ENCODE measurements at places on chromosomes 1 and 21.

GRCh38 chr1:235022981-235023710 is 105.5 kb downstream of the TOMM20 start:
- DNase-seq, result no peak

- DNase-seq, result no peak
These were observed 138.3 kb upstream of the ZBTB40 start for GRCh38 chr1:22313321-22313720.

DNA sequence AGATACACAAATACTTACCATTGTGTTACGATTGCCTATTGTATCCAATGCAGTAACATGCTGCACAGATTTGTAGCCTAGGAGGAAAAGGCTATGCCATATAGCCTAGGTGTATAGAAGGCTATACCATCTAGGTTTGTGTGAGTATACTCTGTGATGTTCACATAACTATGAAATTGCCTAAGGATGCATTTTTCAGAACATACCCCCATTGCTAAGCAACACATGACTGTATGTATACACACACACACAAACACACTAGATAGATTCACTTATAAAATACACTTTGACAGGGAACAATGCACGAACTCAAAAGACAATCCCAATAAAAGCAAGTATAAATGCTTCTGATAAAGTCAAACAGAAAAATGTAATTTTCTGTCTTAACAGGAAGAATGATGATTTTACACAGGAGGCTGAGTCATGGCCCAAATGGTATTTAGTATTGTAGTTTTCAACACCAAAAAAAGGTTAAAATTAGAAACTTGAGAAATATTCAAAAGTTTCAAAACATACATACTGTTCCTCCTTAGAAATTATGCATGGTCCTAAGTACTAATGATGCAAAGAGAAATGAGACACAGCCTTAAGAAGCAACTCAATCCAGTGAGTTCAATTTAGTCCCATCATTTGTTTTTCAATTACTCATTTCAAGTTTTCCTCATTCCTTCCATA is 12.2 kb downstream of the FH start:
- DNase-seq, result no peak

DNA sequence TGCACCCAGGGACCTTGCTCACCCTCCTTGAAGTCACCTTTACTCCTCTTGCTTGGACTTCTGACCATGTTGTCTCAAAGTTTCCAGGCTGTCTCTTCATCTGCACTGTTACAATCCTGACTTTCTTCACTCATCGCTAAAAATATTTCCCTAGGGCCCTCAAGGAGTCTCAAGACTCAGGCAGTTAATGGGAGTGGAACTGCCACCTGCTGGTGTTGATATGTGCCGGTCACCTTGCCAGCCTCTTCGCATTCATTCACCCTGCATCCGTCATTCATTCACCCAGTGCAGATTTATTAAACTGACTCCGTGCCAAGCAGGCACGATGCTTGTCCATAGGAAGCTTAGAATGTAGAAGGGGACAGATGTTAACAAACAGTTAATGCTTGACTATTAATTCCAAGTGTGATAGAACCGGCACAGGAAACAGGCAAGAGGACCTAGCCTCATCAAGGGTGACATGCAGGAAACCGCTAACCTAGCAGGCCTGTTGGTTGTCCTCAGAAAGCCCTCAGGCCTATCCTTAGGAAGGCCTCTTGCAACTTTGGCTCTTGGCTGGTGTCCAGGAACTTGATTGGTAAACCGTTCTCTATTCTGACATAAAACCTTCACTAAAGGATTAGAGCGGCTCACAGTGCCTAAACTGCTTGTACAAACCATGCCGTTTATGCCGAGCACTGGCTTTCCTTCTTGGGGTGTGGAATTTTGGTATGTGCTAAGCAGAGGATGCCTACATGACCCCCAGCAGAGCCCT is 342.2 kb downstream of the CAMTA1 start:
- no peak for DNase-seq

GRCh38 chr1:187046293-187046692 is 217.5 kb downstream of the PLA2G4A start:
- no peak for DNase-seq

DNA sequence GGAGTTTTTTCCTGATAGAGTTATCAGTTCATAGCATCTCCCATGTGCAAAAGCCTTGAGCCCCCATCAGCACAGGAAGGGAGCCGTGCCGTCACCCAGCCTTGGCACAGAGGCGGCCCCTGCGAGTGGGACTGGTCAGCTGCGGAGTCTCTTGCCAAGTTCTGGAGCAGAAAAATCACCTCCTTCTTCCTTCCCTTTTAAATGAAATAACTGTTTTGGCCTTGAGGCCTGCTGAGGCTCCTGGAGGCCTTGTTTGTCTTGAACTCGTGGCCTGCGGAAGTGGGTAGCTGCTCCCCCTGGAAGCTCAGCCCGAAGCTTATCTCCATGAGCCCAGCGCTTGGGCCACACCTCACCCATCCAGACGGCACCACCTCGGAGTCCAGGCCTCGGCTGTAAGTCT is 145.7 kb upstream of the TMEM51 start:
- no peak for DNase-seq

GRCh38 chr1:71668065-71668464 is 587.2 kb upstream of the ZRANB2 start:
- DNase-seq, result no peak

DNA sequence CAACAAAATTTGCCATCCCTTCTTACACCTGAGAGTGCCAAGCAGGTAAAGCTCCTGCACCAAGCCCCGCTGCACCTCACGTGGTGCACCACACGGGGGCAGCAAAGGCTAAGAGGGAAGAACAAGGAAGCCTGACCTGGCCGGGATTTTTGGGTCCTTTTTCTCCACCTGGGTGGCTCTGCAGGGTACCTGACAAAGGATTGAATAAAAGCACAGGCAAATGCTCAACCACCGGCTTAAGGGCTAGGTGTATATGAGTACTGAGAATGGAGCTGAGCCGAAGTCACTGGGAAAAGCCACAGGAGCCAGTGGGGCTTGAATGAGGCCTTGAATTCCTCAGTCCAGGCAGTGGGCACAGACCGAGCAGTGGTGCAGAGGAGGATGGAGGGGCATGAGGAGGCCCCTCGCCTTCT is 36.4 kb downstream of the ZNF697 start:
- no peak for DNase-seq

GRCh38 chr1:72724951-72725861 is 442.9 kb upstream of the NEGR1 start:
- no peak for DNase-seq

DNA sequence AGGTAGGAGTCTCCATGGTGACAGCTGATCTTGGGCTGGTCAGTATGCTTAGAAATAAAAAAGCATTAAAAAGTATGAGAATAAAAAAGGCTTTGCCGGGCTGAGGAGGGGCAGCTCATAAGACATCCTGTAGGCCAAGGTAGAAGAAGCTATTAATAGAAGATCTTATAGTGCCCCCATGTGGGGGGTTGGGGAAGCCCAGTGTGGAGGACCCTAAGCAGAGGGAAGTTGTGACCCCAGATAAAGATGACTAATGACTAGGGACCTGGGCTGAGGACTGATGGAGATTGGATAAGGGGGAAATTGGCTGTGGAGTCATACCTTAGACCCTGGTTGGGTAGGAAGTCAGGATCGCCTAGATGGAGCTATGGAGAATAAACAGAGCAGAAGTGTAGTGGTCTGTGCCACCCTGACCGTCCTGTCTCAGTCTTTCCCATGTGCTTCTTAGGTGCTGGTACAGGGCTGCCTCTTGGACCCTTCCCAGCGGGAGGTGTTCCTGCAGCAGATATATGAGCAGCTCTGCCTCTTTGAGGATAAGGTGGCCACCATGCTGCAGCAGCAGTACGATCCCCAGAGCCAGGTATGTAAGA is 25.0 kb downstream of the SZT2 start:
- peak; percentile 22 for DNase-seq

DNA sequence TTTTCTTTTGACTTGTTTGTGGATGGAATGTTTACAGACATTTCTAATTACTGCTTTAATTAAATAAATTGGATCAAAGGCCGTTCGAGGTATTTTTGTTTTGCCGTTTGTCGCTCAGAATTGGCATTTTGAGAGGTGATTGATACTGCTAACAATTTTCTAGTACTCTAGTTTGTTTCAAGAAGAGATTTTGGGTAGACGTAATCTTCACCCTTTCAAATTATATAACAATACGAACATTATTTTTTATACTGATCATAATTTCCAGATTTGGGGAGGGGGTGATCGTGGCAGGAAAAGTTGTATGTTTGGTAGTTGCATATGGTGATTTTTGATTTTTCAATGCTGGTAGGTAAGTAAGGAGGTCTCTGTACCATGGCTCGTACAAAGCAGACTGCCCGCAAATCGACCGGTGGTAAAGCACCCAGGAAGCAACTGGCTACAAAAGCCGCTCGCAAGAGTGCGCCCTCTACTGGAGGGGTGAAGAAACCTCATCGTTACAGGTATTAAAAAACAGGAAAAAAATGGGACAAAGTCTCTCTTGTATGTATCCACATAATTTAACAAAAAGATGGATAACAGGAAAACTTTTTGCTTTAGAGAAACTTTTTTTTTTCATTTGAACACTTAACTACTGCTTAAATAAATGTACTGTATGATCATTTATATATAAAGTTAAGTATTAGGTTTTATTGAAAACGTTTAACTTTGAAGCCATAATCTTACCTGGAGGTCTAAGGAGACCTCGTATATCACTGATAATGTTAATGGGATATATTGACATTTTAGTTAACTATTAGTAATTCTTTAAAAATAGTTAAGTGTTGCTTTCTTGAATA is 1.7 kb downstream of the H3-3A start:
- DNase-seq, result peak; percentile 44

GRCh38 chr1:14689996-14690615 is 91.6 kb downstream of the KAZN start:
- no peak for DNase-seq

DNA sequence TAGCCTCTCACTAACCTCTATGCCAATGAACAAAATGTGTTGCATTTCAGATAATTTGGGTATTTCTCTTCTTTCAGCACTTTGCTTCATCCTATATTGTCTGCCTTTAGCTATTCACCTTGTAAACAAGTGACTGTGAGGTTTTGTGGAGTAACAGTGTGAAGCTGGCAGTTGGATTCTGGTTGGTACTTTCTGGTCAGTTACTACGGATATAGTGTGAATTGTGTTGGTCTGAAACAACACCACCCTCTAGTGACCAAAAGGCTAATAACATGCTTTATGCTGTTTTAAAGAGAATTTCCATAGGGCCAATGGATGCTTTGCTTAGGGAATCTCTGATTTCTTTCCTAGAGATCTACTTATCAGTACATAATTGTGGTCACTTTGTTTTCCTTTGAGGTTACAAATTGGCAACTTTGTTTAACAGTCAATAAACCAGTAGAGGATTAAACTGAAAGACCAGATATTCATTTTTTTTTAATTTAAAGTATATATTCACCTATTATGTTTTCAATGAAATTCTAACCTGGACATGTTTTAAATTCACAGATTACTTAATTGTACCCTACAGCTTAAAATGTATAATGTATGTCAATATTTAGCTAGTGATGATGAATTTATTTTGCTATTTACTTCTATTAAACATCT is 2.5 kb upstream of the PTGER3 start:
- DNase-seq, result peak; percentile 44

GRCh38 chr1:180234369-180235076 is 4.5 kb downstream of the LHX4 start:
- DNase-seq, result no peak

DNA sequence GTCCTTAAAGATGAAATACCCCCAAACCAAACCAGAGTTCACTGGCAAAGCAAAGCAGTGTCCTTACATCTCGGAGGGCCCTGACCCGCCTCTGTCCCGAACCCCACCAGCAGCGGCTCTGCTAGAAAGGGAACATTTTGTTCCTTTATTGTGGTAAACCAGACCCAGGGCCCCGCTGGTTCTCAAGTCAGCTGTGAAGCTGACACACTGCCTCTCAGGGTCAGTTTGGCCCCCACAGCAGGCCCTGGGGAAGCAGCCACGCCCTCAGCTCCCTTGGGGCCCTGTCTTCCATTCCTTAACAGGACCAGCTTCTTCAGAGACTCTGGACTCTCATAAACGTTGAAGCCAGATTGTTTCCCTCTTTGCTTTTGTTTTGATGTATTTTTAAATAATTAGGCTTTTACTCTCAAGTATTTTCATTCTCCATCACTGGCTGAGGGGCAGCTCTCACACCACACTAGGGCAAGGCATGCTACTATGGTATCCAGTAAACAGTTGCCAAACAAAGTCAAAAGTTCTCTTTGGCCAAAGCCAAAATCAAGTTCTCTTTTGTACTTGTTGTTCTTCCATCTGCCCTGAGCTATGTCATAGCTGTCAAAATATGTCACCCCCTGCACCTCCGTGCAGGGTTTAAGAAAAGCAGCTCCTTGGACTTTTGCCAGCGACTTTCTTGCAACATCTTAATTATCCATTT is 61.1 kb upstream of the ANGPTL1 start:
- DNase-seq, result peak; percentile 72

- DNase-seq, result peak; percentile 42
These were observed 560 bp downstream of the PLEKHM2 start for GRCh38 chr1:15684468-15685291.

DNA sequence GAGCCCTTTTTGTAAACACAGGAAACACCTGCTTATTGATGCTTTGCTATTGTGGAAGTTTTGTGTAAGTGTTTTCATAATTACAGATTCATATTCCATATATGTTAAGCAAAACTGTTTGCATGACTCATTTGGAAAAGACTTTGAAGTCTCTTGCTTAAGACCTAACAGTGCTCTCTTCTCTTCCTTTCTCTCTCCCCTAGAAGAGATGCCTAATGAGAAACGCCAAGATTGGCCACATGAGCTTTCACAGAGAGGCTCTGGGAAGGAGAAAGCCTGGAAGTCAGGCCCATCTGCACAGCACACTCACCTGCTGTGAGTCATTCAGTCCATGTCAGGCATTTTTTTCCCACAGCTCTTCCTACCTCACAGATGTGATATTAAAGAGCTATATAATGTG is 101.6 kb upstream of the PALMD start:
- no peak for DNase-seq

GRCh38 chr1:39154553-39155421 is 49.7 kb upstream of the MACF1 start:
- DNase-seq, result no peak

GRCh38 chr1:3586986-3587759 is 24.1 kb downstream of the MEGF6 start:
- DNase-seq, result no peak

GRCh38 chr1:8866792-8867415 is 11.6 kb downstream of the ENO1 start:
- no peak for DNase-seq

DNA sequence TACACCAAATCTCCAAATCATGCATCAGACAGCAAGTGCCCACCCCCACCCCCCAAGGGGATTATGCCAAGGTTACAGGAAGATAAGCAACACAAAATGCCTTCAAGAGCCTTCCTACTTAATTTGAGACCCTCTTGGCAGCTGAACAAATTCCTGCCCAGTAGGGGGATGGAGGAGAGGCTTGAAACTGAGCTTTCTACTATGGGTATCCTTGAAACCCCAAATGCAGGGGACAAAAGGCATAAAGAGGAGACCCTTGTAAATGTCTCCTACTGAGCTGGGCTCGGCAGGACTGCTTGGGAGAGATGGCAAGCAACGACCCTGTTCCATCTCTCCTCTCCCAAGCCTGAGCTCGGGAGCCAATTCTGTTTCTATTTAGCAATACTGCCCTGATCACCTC is 3.5 kb downstream of the SLC41A1 start:
- DNase-seq, result no peak

- no peak for DNase-seq
These were observed 230.8 kb upstream of the CHRM3 start for GRCh38 chr1:239155466-239156091.

GRCh38 chr1:109112056-109112651 is 1.8 kb upstream of the ELAPOR1 start:
- no peak for DNase-seq

- peak; percentile 68 for DNase-seq
These were observed 20.8 kb upstream of the MACF1 start for GRCh38 chr1:39183503-39184353.

GRCh38 chr1:2611031-2611501 is 21.8 kb downstream of the MMEL1 start:
- no peak for DNase-seq
